ENCODE measurements at places on chromosomes 16 and 17.

GRCh38 chr17:60747069-60747808, 69.6 kb downstream of the BCAS3 start:
- no peak for DNase-seq

DNA sequence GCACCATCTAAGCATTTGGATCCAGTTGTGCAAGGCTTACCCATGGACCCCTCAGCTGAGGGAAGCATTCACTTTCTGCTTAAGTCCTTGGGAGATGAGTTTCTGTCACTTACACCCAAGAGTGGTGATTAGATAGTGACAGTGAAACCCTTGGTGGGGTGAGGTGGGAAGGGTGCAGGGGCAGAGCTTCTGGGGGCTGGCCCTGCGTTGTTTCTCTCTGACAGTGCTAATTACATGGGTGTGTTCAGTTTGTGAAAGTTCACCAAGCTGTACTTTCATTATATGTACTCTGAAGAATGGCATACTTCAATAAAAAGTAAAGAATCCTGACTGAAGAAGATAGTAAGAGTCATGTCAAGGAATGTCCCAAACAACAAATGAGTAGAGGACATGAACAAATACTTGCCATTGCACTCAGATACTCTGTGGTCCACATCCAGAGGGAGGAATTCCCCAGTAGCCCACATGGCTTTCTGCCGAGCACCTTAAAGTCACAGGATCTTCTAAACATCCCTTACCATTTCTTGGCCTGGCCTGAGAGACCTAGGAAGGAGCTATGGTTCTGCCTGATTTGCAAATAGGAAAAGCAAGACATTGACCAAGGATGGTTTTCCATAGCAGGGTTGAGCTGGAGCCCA, 8.4 kb downstream of the CHST6 start:
- no peak for DNase-seq

DNA sequence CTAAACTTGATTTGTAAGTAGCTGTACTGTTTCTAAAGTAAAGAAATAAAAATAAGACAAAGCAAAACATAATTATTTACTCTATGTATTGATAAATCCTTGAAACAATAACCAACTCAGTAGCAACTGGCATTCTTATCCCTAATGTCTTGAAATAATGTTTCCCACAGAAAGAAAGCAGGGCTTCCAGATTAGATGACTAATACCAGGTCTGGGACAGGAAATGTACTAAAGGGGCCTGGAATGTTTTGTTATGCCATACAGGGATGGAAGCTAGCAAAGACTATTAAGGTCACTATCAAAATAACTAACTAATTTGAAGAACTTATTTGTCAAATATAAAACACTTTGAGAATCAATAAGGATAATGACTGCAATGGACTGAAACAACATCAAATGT, 82.1 kb downstream of the CFDP1 start:
- DNase-seq: no peak

DNA sequence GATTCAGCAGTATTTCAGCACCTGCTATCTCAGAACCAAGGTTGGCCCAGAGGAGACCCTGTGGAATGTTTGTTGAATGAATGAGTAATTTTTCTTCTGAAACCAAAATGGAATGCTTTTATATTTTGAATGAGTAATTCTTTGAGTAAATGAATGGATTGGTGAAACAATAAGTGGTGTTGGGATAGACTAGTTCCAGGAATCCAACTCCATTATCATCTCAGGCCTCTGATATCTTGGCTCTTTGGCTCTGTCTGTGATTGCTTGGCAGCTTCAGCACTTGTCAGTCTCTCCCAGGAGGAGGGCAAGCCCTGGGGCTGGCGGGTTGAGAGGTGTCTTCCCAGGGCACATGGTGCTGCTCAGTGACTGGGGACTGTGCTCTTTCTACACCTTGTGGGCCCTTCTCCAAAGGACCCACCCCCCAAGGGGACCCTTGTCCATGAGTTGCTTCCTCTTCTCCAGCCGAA, 284.4 kb upstream of the FOXF1 start:
- no peak for DNase-seq

- DNase-seq: no peak
Observed at GRCh38 chr17:49557312-49558024, 18.2 kb upstream of the NXPH3 start.

GRCh38 chr16:85359147-85359822, 247.0 kb upstream of the CIBAR2 start:
- DNase-seq: no peak

GRCh38 chr16:69366431-69366830, 14.8 kb upstream of the TMED6 start:
- no peak for DNase-seq

DNA sequence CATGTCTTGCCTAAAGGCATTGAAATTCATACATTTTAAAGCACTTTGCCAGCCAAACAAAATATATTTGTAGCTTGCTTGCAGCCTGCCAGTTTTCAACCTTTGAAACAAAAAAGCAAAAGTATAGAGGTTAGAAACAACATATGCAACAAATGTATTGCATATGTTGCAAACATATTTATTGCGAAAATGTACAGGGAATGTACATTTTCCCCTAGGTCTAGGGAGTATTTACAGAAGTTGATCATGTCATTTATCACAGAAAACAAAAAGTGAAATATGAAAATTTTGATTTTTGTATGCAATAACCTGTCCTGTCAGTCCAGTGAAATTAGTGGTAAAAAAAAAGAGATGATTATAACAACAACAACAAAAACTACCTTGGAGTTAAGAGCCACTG, 171.5 kb downstream of the SPECC1 start:
- DNase-seq: no peak

GRCh38 chr17:77634710-77635109, 323.8 kb upstream of the TNRC6C start:
- DNase-seq: no peak

DNA sequence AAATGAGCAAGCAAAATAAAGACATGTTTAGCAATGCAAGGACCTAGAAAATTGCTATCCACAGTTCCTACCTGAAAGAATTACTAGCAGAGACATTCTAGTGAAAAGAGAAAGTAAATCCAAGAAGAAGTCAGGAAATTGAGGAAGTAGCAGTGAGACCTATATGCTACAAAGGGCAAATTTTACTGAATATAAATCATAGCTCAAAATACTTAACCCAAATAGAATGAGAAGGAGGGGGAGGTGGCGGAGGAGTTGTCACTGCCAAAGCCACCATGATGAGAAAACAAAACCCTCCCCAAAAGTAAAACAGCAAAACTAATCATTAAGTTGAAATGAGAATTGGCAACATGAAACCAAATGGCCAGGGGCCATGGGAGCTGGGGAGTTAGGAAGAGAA, 39.3 kb downstream of the PITPNM3 start:
- no peak for DNase-seq

GRCh38 chr17:17506893-17507464, 10.8 kb upstream of the RASD1 start:
- DNase-seq: no peak

- DNase-seq: no peak
Observed at GRCh38 chr17:42459256-42459800, 650 bp downstream of the ATP6V0A1 start.

DNA sequence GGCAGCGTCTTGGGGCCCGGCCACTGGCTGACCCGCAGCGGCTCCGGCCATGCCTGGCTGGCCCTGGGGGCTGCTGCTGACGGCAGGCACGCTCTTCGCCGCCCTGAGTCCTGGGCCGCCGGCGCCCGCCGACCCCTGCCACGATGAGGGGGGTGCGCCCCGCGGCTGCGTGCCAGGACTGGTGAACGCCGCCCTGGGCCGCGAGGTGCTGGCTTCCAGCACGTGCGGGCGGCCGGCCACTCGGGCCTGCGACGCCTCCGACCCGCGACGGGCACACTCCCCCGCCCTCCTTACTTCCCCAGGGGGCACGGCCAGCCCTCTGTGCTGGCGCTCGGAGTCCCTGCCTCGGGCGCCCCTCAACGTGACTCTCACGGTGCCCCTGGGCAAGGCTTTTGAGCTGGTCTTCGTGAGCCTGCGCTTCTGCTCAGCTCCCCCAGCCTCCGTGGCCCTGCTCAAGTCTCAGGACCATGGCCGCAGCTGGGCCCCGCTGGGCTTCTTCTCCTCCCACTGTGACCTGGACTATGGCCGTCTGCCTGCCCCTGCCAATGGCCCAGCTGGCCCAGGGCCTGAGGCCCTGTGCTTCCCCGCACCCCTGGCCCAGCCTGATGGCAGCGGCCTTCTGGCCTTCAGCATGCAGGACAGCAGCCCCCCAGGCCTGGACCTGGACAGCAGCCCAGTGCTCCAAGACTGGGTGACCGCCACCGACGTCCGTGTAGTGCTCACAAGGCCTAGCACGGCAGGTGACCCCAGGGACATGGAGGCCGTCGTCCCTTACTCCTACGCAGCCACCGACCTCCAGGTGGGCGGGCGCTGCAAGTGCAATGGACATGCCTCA, 773 bp downstream of the NTN3 start:
- DNase-seq: no peak
